ENCODE measurements at places on chromosomes 13 and 19.
A peak's percentile ranks its signal among the peaks of the same experiment; 100 is the strongest.

GRCh38 chr19:3365836-3366752 lies at the start of gene NFIC:
NFIC (plus strand) TSS chr19:3366583; CDS start chr19:3366637, 54 bp downstream.
- peak within 1 kb of the TSS; percentile 72 for H3K4me3 ChIP-seq
- H3K27me3 ChIP-seq = no peaks in the 10 kb centered on the region
- peak within 1 kb of the TSS; percentile 65 for H3K27ac ChIP-seq

GRCh38 chr13:48231933-48232332 lies 1.1 kb upstream of the ITM2B start:
- peaks cover 27% of the 10 kb centered on the region for H3K4me1 ChIP-seq
- H3K27ac ChIP-seq = peak overlapping the region; percentile 94
- H3K27me3 ChIP-seq = no peaks in the 10 kb centered on the region
- no peak for DNase-seq

DNA sequence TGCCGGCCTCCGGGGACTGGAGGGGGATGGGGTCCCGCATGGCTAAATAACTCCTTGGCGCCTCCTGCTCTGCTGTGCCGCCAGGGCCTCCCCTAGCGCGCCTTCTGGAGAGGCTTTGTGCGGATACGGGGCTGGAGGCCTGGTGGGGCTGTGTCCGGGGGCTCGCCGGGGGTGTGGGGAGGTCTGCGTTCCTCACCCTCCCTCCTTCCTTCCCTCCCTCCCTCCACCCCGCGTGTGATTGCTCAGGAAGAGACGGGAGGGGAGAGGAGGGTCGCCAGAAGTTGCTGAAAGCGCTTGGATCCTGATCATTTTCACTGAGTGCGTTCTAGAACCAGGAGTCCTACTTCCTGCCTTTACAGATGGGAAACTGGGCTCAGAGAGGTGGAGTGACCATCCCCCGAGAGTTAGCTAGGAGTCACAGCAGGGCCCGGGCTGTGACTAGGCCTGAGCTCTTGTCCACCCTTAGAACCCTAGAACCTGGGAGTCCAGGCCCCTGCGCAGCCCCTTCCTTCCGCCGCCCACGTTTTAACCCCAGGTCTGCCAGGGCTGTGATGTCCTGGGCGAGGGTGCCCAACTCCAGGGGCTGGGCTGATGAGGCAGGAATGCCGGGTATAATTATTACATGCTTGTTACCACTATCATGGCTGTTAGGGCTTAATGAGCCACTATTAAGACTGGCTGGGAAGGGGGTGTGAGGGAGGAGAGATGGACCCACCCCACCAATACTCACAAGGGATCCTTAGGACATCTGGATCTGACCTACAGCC lies 782 bp upstream of the JUND start:
- no peaks in the 10 kb centered on the region for H3K27me3 ChIP-seq
- H3K4me1 ChIP-seq = peaks cover 66% of the 10 kb centered on the region
- peak overlapping the region; percentile 100 for H3K27ac ChIP-seq
- DNase-seq = no peak

DNA sequence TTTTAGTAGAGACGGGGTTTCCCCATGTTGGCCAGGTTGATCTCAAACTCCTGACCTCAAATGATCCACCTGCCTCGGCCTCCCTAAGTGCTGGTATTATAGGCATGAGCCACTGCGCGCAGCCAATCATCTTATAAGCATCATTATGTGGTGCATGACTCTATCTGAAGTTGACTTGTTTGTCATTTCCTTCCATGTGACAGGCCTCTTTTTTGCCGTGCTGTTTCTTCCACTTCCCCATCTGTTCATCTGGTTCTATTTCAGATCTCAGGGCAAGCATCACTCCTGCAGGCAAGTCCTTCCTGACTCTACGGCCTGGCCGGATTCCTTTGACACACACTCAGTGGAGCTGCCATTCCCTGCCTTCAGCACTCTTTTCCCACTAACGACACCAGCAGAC lies 15.2 kb downstream of the COL5A3 start:
- H3K4me3 ChIP-seq = no peak overlapping the region
- no peaks in the 10 kb centered on the region for H3K4me1 ChIP-seq
- no peak for DNase-seq
- no peak overlapping the region for H3K27ac ChIP-seq
- peaks cover 52% of the 10 kb centered on the region for H3K27me3 ChIP-seq

DNA sequence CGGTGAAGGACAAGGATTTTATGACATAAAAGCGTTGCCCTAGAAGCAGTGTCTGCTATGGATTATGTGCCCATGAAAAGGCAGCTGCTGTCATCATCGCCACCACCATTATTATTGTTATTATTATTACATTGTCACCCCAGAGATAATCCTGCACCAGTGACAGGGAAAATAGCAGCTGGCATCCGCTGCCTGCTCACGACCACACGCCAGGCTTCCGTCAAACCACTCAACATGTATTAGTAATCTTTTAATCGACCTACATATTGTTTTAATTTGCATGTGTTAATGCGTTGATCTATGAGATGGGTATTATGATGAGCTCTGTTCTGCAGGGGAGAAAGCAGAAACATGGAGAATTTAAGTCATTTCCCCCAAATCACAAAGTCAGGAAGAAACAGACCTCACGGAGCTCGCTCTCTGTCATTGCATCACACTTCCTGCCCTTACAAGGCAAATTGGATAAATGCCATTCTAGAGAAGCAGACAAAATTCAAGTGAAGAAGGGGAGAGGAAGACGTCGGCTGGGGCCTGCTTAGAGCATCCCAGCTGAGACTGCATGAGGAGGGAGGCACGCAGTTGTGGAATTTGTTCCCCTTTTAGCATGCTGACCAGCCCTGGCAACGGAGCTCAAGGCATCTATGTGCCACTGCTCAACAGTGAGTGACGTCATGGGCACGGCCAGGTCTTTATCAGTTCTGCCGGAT lies at the start of gene FFAR3:
TSS of gene FFAR3 (plus strand) at position 594 of the 707 bp plus-strand sequence. CDS start 431 bp downstream, outside the sequence.
- H3K27ac ChIP-seq = no peak within 1 kb of the TSS
- DNase-seq = no peak
- H3K4me1 ChIP-seq = peaks cover 14% of the 10 kb centered on the region

DNA sequence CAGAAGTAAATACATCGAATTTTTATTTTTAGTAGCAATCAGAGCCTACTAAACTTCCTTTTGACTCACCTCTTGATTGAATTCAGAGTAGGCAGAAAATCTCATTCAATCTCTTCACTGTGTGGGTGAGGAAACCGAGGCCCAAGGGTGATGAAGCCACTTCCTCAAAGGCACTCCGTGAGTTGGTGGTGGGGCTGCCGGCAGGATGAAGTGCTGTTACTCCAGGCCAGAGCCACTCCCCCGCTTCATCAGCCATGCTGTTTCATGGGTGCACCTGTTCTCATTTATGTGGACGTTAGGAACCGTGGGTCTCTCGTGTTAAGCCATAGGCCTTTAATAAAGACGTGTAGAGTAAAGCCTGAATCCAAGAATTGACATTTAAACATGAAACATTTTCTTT lies 13.2 kb downstream of the ING1 start:
- H3K27ac ChIP-seq = peak overlapping the region; percentile 26
- peak; percentile 60 for DNase-seq
- peaks cover 13% of the 10 kb centered on the region for H3K4me1 ChIP-seq
- H3K4me3 ChIP-seq = peak overlapping the region; percentile 50
- peaks cover 11% of the 10 kb centered on the region for H3K36me3 ChIP-seq
- no peaks in the 10 kb centered on the region for H3K27me3 ChIP-seq

GRCh38 chr19:46692918-46693722 lies 23.8 kb downstream of the PRKD2 start:
- no peak overlapping the region for H3K4me3 ChIP-seq
- peak overlapping the region; percentile 12 for H3K27ac ChIP-seq
- peaks cover 25% of the 10 kb centered on the region for H3K4me1 ChIP-seq
- no peak for DNase-seq

DNA sequence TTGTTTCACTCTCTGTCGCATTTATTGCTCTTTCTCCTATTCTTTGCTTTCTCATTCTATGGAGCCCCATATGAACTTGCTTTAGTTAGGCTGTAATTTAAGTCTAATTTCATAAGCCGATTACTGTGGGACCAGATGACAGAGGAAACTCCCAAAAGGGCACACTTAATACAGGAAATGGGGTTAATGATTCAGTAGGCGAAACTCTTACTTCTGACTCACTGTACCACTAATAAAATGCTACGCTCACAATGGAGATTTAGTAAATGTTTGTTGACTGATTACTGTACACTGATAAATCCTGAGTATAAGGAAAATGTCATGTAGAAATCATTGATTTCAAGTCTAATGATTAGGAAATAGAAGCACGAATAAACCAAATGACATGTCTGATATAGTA lies 276.4 kb downstream of the KLF5 start:
- H3K4me3 ChIP-seq = no peak overlapping the region
- DNase-seq = no peak
- H3K4me1 ChIP-seq = no peaks in the 10 kb centered on the region

GRCh38 chr13:75789451-75790197 lies 153.5 kb downstream of the LMO7 start:
- H3K27me3 ChIP-seq = no peaks in the 10 kb centered on the region
- H3K27ac ChIP-seq = no peak overlapping the region
- H3K36me3 ChIP-seq = no peaks in the 10 kb centered on the region

DNA sequence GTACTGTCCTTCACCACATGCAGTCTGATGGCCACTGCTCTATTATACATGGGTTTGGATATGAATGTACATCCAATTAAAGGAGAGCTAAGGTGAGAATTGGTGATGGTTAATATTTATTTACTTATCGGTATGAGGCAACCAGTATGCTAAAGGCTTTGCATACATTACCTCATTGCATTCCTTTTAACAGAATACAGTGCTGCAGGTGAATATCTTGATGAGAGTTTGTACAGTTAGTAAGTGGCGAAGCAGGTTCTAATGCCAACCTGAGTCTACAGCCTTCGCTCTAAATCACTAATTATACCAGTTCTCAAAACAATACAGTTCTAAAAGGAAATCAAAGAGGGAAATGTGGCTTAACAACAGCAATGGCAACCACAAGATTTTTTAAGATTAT lies 284.1 kb downstream of the ITGBL1 start:
- no peaks in the 10 kb centered on the region for H3K27me3 ChIP-seq
- H3K4me3 ChIP-seq = no peak overlapping the region
- no peaks in the 10 kb centered on the region for H3K36me3 ChIP-seq
- DNase-seq = no peak

GRCh38 chr19:4174895-4175668 lies 7.3 kb downstream of the SIRT6 start:
- peaks cover 26% of the 10 kb centered on the region for H3K36me3 ChIP-seq
- peaks cover 17% of the 10 kb centered on the region for H3K27me3 ChIP-seq
- H3K4me3 ChIP-seq = no peak overlapping the region
- H3K27ac ChIP-seq = no peak overlapping the region
- peaks cover 22% of the 10 kb centered on the region for H3K4me1 ChIP-seq

DNA sequence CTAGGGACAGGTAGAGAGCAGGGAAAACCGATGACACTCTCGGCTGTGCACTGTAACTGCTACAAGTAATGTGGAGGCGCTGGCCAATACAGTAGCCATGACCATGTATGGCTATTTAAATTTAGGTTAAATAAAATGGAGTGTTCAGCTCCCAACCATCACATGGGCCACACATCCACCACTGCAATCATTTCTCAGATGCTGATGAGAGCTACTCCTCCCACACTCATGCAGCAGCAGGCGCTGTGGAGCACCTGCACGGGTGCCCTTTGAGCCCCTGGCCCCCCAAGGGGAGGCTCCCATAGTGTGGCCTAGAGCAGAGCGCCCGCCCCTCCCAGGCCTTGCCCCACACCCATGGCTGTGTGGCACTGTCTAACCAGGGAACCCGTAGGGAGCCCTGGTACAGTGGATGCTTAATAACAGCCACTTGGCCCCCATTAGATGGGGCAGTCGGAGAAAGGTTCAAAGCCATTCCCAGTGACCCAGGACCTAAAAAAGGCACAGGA lies 6.0 kb downstream of the ACP4 start:
- no peaks in the 10 kb centered on the region for H3K4me1 ChIP-seq
- H3K4me3 ChIP-seq = no peak overlapping the region
- DNase-seq = no peak
- no peak overlapping the region for H3K27ac ChIP-seq
- peaks cover 22% of the 10 kb centered on the region for H3K36me3 ChIP-seq
- no peaks in the 10 kb centered on the region for H3K27me3 ChIP-seq

DNA sequence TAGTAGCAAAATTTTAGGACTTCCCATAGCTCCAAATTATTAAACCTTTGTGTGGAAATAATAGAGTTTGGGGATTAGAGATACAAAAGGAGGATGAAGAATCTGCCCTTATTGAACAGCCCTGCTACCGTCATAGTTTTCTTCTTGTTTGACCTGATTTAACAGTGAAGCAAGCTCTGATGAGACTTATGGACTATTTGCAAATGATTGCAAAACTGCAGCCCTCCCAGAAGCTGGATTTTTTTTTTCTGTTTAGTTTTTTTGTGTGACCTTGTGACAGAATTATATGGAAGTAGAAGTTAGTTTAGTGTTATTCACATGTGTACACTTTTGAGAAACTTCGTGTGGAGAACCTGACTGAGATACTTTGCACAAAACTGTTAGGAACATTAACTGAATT lies 267.8 kb downstream of the KCNRG start:
- H3K4me3 ChIP-seq = no peak overlapping the region
- H3K36me3 ChIP-seq = peaks cover 2% of the 10 kb centered on the region
- H3K27me3 ChIP-seq = no peaks in the 10 kb centered on the region
- peaks cover 27% of the 10 kb centered on the region for H3K4me1 ChIP-seq
- no peak overlapping the region for H3K27ac ChIP-seq

DNA sequence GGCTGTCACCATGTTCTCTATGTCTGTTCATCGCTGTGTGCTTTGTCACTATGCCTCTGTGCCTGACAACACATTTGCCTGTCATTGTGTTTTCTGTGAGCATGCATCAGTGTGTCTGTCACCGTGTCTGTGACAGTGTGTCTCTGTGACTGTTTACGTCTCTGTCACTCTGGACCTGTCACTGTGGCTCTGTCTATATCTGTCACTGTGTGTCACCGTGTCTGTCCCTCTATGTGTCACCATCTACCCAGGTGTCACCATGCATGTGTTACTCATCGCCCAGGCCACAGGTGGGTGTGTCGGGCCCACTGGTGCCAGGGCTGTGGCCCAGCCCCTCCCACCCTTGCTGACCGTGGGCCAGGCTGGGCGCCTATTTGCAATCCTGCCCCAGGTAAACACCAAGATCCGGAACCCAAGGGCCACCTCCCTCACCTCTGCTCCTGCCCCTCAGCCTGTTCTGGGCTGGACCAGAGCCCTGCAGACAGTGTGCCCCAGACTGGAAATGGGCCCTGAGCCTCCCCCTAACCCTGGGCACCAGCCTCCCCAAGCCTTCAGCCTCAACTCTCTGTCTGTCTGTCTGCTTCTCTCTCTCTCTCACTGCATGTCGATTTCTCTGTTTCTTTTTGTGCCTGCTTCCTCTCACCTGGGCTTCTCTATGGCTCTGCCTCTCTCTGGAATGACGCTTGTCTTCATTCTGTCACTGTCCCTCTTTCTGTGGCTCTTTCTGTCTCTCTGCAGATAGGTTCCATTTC lies 7.7 kb downstream of the IRF2BP1 start:
- peaks cover 2% of the 10 kb centered on the region for H3K36me3 ChIP-seq
- H3K4me3 ChIP-seq = no peak overlapping the region
- H3K27me3 ChIP-seq = peaks cover 40% of the 10 kb centered on the region
- no peak for DNase-seq

All from central memory CD8-positive, alpha-beta T cell (primary cell).